ENCODE measurements at places on chromosomes 12 and 14.

DNA sequence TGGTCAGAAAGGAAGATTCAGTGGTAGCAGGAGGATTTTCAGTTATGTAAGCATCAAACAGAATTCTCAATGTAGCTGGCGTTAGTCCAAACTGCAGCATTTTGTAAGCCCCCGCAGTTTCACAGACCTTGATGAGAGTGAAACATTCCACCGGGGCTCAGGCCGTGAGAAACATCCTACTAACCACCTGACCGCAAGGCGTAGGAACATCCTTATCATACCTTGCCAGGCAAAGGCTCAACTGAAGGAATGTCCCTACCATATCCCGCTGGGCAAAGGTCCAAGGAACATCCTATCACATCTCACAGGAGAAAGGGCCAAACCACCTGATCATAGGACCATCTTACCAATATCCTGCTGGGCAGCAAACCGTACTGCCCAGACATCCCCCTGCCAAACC lies 624.8 kb upstream of the TMEM132C start:
- no peak for DNase-seq

DNA sequence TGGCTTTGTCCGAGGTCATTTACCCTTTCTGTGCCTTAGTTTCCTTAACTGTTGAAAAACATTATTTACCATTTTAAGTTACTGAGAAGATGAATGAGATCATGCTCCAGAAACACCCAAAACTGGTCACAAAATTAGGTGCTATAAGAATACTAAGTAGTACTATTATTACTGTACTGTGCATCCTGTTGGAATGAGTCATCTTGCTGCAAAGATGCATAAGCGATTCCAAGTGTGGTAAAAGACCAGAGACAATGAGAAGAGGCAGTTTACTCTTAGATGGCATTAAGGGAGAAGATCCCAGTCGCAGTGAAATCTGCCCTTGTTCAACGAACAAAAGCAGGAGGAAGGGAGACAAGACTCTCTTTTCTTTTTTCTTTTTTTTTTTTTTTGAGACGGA lies 4.2 kb upstream of the PLEKHA5 start:
- DNase-seq: no peak

GRCh38 chr14:92982956-92983355 lies 60.0 kb downstream of the CHGA start:
- DNase-seq: no peak

DNA sequence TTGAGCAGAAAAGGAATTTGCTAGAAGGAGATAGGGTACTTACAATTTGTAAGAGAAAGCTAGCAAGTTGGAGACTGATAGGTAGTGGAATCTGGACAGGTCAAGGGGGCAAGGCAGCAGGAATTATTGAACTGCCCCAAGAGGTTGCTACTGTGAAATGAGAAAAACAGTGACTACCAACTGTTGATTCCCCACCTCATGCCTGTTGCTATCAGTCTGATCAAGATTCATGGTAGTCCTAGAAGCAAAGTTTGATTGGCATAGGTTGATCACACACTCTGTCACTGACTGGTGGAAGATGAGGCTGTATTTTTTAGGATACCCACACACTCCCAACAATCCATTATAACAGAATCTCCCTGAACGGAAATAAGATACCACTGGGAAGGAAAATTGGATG lies 89.4 kb upstream of the IGF1 start:
- DNase-seq: no peak

DNA sequence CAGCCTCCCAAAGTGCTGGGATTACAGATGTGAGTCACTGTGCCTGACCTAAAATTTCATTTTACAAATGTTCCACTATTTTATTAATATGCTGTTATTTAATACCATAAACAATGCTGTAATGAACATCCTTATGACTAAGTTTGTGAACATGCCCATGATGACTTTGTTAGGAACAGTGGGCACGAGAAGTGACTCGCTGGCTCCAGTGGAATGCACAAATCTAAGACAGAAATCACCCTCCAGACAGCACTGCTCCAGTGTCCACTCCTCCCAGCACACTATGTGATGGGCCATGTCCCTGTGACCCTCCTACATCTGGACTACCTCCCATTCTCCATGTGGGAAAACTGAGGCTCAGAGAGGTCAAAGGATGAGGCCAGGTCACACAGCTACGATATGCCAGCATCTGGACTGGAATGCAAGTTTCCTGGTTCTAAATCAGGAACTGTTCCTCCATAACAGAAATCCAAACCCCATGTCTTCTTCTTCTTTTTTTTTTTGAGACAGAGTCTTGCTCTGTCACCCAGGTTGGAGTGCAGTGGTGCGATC lies 57.9 kb downstream of the GPR68 start:
- no peak for DNase-seq

GRCh38 chr12:121472150-121472905 lies 72.4 kb downstream of the RNF34 start:
- no peak for DNase-seq

- no peak for DNase-seq
Measured at GRCh38 chr12:116919247-116919661, 8.5 kb downstream of the FBXW8 start.

DNA sequence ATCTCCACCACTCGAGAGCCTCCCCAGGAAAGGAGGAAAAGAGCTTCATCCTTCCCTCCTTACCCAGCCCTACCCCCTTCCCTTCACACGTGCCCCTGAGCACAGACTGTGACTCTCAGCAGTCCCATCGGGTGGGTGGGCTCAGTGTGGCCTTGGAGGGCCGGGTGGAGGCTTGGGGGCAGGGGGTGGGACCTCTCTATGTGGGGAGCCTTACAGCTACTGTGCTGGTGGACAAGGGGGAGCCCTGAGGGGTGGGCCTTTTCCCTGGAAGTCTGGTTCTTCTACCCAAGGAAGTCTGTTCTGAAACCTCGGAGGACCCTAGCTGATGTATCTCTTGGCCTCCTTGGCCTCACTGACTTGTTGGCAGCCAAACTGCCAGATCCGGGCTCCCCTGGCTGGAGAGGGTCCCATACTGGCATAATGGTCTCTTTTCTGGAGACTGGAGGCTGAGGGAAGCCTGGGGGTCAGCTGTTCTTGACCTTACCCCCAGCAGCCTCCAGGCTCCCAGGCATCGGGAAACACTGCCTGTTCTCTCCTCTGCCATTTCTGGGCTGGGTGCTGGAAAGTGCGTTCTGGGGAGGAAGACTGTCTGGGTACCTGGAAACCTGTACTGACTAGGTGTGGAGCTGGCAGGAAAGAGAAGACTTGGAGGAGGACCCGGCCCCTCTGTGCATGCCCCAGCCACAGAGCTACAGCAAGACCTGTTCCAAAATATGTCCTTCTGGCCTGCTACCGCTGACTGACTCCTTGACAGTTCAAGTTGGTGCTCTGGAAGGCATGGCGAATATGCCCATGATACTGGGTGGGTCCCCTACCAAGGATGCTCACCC lies 7.6 kb downstream of the VASH1 start:
- DNase-seq: no peak

DNA sequence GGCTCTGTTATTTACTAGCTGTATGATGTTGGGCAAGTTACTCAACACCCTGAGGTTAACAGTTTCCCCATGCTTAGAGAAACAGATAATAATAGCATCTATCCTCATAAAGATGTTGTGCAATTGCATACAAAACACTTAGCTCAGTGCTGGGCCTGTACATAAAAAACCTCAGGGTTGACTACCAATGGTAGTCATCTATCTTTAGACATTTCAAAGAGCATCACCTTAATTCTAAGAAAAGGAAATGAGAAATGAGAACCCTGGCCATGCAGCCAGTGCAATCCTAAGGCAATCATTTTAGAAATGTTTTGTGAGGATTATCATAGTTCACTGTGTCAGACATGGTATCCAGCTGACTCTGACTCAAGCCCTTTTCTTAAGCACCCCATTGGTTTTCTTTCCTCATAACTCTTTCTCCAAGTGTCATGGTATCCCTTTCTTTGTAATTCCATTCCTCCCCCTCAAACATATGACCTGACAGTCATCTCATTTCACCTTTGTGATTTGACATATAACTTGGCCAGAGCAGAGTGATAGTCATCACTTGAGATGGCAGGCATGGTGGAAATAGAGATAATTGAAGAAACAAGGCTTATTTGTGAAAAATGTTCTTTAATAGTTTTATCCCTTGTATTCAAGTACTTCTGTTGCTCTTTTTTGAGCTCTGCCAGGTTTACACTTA lies 29.5 kb upstream of the OSBPL8 start:
- no peak for DNase-seq

Data from body of pancreas (tissue), 4 donors.